ENCODE measurements at places on chromosomes 7 and 10. TPM values are rescaled to one million over a fixed set of nuclear protein-coding genes. Genes with fewer than 3 reads are reported as not detected.

PTEN gene
- 83.3 TPM for total RNA-seq

GRCh38 chr7:146956321-146956720 is 839.7 kb downstream of the CNTNAP2 start:
- no peaks in the 10 kb centered on the region for H3K36me3 ChIP-seq
- DNase-seq: no peak
- H3K27ac ChIP-seq: no peak overlapping the region
- H3K27me3 ChIP-seq: no peaks in the 10 kb centered on the region

DNA sequence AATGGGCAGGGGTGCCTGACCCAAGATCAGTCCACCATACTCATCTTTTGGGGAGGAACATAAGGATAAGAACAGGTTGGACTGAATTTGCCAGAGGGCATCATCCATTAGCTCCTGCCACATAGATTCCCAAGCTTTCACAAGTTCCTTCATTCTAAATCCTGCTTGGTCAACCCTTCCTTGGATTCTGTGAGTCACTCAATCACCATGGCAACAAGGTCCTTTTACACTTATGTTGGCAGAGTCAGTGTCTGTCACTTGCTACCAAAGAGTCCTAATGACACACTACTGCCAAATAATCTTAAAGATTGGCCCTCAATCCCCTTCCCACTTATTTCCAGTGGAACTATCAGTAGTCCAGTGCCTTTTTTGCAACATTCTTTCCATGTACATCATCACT is 5.0 kb upstream of the LGI1 start:
- H3K27ac ChIP-seq: no peak overlapping the region
- H3K4me3 ChIP-seq: no peak overlapping the region
- no peak for DNase-seq
- H3K36me3 ChIP-seq: no peaks in the 10 kb centered on the region

GRCh38 chr10:93716766-93717165 is 14.4 kb upstream of the FRA10AC1 start:
- no peak overlapping the region for H3K27ac ChIP-seq
- H3K36me3 ChIP-seq: no peaks in the 10 kb centered on the region
- no peaks in the 10 kb centered on the region for H3K4me1 ChIP-seq
- no peak for DNase-seq

All from naive thymus-derived CD8-positive, alpha-beta T cell (primary cell).